ENCODE measurements at places on chromosomes 2 and 18. TPM values are rescaled to one million over a fixed set of nuclear protein-coding genes. Genes with fewer than 3 reads are reported as not detected.

Gene NCKAP5
- total RNA-seq, result 27.9 TPM

- no peak for DNase-seq
- H3K27ac ChIP-seq, result no peak overlapping the region
- H3K4me1 ChIP-seq, result peaks cover 25% of the 10 kb centered on the region
- H3K27me3 ChIP-seq, result no peaks in the 10 kb centered on the region
- H3K4me3 ChIP-seq, result no peak overlapping the region
- H3K36me3 ChIP-seq, result no peaks in the 10 kb centered on the region
These were observed 368.1 kb upstream of the CDH19 start for GRCh38 chr18:66971960-66972359.

DNA sequence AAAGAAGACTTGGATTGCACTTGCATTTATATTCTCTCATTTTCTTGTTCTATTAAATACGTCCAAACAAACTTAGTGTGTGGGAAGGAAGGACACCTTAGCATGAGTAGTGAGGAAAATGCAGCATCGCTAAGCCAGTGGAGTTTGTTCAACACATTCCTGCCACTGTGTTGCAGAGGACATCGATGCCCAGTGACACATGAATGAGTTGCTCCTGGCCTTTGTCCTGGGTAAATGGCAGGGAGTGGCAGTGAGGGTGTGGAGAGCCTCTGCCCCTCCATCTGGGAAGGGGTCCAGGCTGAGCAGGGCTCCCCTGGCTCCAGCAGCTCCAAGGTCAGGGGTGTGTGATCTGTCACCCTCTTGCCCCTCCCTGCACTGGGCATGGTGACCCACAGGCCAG, 75.9 kb downstream of the CABLES1 start:
- DNase-seq, result no peak
- H3K4me3 ChIP-seq, result no peak overlapping the region
- peaks cover 5% of the 10 kb centered on the region for H3K36me3 ChIP-seq
- H3K4me1 ChIP-seq, result no peaks in the 10 kb centered on the region
- H3K27me3 ChIP-seq, result no peaks in the 10 kb centered on the region

Gene SIX2
- total RNA-seq, result not detected

Gene RNU2-63P
- total RNA-seq, result 24.6 TPM

Measured in neural crest cell (in vitro differentiated cells).